ENCODE measurements at places on chromosomes 1 and 21.

GRCh38 chr21:28132713-28133112 lies 860.0 kb downstream of the LTN1 start:
- no peak for DNase-seq

- DNase-seq, result no peak
These were observed 113.2 kb downstream of the TENT5C start for GRCh38 chr1:117719004-117719403.

DNA sequence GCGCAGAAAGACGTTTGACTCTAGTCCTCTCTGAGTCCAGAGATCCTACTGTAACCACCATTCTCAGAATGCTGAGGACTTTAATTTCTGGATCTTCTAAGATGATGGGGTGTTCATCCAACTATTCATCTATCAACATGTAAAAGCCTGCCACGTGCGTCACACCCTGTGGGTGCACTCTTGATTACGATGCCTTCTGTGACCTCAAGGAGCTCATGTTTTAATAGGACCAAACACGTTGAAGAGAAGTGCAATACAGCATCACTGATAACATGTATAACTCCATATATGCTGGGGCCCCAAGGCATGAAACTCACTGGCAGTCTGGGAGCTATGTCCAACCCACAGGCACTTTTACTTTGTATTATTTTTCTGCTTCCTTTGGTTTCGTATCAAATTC lies 19.0 kb downstream of the KIAA0040 start:
- DNase-seq, result no peak

GRCh38 chr1:194813096-194813495 lies 1626.7 kb upstream of the B3GALT2 start:
- no peak for DNase-seq

- no peak for DNase-seq
These were observed 80.2 kb downstream of the VPS13D start for GRCh38 chr1:12309783-12310742.

DNA sequence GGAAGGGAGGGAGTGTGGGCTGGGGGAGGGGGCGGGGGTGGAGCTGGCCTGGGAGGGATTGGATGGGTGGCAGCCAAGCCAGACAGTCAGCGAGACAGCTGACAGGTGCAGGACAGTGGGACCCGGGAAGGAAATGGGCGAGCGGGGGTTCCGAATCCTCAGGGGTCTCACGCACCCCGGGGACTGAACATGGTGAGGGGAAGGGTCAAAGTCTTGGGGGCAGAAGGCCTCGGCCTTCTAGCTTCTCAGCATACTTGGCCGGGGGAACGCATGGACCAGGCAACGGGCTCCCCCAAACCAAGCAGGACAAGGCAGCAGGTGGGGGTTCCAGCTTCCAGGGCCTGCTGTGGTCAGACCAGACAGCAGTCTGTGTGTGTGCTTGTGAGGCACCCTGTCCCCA lies 23.1 kb downstream of the CASZ1 start:
- DNase-seq, result no peak

- no peak for DNase-seq
These were observed 43.6 kb downstream of the SLC19A1 start for GRCh38 chr21:45498646-45499000.

DNA sequence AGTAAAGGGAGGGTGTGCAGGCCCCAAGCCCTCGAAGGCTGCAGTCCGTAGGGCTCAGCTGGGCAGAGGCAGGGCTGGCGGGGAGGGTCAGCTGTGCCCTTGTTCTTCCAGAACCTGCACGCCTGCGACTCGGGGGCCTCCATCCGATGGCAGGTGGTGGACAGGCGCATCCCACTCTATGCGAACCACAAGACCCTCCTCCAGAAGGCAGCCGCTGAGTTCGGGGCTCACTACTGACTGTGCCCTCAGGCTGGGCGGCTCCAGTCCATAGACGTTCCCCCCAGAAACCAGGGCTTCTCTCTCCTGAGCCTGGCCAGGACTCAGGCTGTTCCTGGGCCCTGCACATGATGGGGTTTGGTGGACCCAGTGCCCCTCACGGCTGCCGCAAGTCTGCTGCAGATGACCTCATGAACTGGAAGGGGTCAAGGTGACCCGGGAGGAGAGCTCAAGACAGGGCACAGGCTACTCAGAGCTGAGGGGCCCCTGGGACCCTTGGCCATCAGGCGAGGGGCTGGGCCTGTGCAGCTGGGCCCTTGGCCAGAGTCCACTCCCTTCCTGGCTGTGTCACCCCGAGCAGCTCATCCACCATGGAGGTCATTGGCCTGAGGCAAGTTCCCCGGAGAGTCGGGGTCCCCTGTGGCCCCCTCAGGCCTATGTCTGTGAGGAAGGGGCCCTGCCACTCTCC lies 13.6 kb upstream of the LRRC3 start:
- no peak for DNase-seq

GRCh38 chr1:68178821-68179490 lies 53.4 kb downstream of the WLS start:
- DNase-seq, result no peak

DNA sequence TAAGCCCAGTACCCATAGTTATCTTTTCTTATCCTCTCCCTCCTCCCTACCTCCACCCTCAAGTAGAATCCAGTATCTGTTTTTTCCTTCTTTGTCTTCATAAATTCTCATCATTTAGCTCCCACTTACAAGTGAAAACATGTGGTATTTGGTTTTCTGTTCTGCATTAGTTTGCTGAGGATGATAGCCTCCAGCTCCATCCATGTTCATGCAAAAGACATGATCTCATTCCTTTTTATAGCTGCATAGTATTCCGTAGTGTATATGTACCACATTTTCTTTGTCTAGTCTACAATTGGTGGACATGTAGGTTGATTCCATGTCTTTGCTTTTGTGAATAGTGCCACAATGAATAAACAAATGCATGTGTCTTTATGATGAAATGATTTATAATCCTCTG lies 55.2 kb downstream of the PRKACB start:
- DNase-seq, result no peak

GRCh38 chr21:35614396-35614921 lies 445.9 kb downstream of the SETD4 start:
- DNase-seq, result no peak

- no peak for DNase-seq
These were observed 19.3 kb downstream of the BEND5 start for GRCh38 chr1:48757363-48757762.

- no peak for DNase-seq
These were observed 24.2 kb downstream of the ZBTB18 start for GRCh38 chr1:244075247-244075722.

DNA sequence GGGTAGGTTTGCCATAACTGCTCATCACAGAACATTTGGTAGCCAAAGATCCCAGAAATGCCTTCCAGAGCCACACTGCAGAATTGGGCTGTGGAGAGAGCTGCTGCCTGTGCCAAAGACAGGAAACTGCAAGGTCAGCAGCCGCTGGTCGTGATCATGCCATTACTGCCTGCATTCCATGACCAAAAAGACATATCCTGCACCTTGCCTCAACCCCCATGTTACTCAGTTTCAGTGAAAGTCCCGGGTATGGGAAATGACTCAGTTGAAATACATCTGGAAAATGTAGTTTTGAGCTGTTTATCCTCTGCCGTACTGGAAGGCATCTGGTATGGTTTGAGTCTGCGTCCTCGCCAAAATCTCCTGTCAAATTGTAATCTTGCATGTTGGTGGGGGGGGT lies 161.7 kb downstream of the FCRL5 start:
- no peak for DNase-seq

GRCh38 chr1:69523461-69523860 lies 44.3 kb upstream of the LRRC7 start:
- no peak for DNase-seq

- DNase-seq, result no peak
These were observed 49.3 kb upstream of the AJAP1 start for GRCh38 chr1:4605158-4605557.

DNA sequence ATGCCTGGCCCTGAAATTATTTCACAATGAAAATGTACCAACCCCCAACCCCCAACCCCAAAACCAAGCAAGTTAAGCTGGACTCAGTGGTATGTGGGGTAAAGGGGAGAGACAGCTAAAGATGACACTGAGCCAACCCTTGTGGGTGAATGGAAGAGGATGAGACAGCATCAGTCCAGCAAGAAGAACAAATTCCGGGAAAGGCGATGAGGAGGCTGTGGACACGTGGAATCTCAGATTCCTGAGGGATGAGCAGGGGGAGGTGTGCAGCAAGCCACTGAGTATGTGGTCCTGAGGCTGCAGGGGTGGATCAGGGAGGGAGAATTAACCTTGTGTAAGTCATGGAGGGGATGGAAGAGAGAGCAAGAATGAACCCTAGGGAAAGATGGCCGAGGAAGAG lies 14.4 kb upstream of the ZNF362 start:
- DNase-seq, result no peak

Data from stimulated activated CD4-positive, alpha-beta T cell treated with anti-CD3 and anti-CD28 coated beads, Interleukin-1b, Interleukin-23, amount 100 ng/mL, for 24 hours (primary cell).